ENCODE measurements at places on chromosomes 3 and 15.

DNA sequence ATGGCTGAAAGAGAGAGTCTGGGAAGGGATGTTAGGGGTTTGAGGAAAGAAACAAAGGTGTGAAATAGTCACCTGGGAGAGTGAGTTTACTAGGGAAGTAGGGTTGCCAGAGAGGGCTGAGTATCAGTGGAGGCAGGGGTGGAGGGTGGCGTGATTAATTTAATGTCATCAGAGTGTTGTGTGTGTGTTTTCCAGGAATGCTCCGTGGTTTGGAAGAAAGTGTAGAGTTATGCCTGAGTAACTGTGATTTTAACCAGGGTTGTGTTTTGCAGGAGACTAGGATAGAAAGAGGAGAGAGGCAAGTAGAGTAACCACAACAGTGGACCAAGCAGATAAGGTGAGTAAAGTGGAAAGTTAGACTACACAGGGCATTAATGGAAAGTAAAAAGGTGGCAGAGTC lies 27.2 kb downstream of the PLD1 start:
- no peak for DNase-seq

- DNase-seq, result no peak
These were observed 43.4 kb downstream of the SNAPC5 start for GRCh38 chr15:66454143-66454542.

DNA sequence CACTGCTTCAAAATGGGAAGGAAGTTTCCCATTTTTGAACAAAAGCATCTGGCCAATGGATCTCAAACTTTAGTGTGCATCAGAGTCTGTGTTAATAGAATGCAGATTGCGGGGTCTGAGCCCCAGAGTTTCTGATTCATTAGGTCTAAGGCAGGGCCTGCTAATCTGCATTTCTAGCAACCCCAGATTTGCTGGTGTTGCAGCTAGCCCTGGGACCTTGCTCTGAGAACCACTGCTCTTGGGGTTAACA lies 30.7 kb upstream of the USP3 start:
- no peak for DNase-seq

DNA sequence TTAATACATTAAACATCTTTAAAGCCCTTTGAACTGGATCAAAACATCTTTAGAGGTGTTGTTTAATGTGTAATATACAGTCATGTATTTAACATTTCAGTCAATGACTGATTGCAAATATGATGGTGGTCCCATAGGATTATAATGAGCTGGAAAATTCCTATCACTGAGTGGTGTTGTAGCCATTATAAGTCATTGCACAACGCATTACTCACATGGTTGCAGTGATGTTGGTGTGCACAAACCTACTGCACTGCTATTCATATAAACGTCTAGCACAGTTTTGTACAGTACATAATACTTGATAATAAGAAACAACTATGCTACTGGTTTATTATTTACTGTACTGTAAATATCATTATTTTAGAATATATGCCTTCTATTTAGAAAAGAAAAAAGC lies 75.6 kb downstream of the DTWD1 start:
- DNase-seq, result no peak

GRCh38 chr3:66442254-66443117 lies 58.3 kb downstream of the LRIG1 start:
- no peak for DNase-seq

GRCh38 chr3:191197761-191198306 lies 1.2 kb upstream of the OSTN start:
- DNase-seq, result no peak

GRCh38 chr15:61935493-61935892 lies 124.8 kb downstream of the VPS13C start:
- no peak for DNase-seq

- no peak for DNase-seq
These were observed 1093.6 kb upstream of the ALCAM start for GRCh38 chr3:104273046-104273649.

DNA sequence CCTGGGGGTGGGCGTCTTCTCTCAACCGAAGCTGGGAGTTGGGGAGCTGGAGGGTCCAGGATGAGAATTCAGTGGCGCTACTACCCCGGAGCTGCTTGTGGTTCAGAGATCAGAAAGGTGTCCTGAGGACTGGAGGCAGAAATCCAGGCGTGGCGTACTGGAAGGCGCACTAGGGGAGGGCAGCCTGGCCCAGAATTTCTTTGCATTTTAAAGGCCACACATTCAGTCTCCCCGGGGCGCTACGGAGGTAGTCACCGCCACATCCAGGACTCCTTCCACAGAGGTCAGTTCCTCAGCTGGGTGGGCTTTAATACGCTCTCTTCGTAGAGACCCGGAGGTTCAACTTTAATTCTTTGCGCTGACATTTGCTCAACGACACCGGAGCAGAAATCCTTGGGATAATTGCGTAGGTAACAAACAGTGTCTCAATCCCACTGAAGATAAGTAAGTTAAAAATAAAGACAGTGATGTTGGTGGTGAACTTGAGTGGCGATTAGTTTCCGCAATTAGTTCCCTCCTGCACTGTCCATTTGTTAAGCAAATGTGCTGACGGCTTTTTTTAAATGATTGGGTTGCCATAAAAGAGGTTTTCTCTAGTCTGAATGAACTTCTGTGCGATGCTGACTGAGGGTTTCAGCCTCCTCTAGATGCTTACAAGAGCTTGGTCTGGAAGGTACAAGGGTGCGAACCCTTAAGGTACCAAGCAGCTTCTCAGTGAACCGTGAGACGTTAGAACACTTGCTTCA lies 535 bp downstream of the MCTP2 start:
- no peak for DNase-seq

- DNase-seq, result no peak
These were observed 173.0 kb downstream of the LPP start for GRCh38 chr3:188326968-188327367.

- no peak for DNase-seq
These were observed 300.6 kb downstream of the MECOM start for GRCh38 chr3:169362868-169363267.

GRCh38 chr3:69658514-69659140 lies 80.6 kb upstream of the MITF start:
- DNase-seq, result no peak

GRCh38 chr15:73763931-73764330 lies 10.8 kb upstream of the INSYN1 start:
- no peak for DNase-seq

GRCh38 chr15:78129077-78129750 lies 2.0 kb downstream of the CIB2 start:
- DNase-seq, result no peak

- DNase-seq, result no peak
These were observed 51.2 kb downstream of the SETD5 start for GRCh38 chr3:9448643-9449042.

GRCh38 chr3:50674349-50675178 lies at the start of gene DOCK3:
Gene DOCK3, plus strand, starts transcription at chr3:50674927. Its CDS starts 337 bp downstream, at chr3:50675264.
- no peak for DNase-seq

GRCh38 chr3:98010194-98010882 lies 24.8 kb downstream of the GABRR3 start:
- DNase-seq, result no peak

- no peak for DNase-seq
These were observed 80.6 kb downstream of the MEIS2 start for GRCh38 chr15:37019479-37020433.

DNA sequence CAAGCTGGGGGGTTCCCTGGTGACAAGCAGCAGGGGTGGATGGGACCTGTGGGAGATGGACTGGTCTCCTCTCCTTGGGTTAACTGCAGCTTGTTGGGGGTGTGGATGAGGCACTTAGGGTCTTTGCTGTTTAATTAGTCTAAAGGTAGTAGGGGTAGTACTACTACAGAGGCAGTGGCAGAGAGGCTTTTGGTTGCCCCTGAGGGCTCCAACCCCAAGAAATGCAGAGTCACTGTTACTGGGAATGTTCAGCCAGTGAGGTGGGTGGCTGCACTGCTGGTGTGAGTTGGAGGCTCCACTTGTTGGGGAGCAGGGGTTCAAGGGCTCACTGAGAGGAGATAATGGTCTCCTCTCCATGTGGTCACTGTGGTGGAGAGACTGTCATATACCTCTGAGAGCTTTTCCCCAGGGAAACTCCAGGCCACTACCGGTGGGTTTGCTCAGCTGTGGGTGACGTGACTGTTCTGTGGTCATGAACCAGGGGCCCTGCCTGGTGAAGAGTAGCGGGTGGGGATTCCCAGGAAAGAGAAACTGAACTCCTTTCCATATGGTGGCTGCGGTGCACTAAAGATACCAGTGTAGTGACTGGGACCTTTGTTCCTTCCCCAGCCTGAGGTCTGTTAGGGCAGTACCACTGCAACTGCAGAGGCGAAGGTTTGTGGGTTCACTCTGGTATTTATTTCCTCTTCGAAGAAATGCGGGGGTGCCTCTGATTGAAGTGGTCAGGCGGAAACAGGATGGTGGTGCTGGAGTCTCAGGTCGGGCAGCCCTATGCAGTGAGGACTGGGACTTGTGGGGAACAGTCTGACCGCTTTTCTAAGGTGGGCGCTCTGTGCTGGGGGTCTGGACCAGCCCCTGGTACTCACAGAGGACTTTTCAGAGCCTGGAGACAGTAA lies 68.9 kb upstream of the TNFSF10 start:
- DNase-seq, result peak; percentile 51

GRCh38 chr15:51846463-51847230 lies 17.2 kb downstream of the TMOD3 start:
- no peak for DNase-seq

DNA sequence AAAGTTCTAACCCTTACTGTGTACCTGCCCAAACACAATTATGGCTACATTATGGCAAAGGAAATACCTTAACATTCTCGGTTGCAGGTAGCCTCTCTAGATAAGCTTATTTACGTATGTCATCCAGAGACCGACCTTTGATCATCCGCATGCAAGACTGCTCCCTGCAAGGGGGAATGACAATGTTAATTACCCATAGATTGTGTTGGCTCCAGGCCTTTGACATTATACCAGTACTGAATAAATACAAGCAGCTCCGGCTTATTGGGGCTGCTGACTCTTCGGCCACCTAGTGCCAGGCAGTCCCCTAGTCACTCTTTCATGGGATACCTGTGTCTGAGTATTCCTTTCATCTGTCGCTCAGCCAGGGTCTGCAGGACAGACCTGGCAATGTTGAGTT lies 223.5 kb downstream of the DTWD1 start:
- no peak for DNase-seq

GRCh38 chr3:70291097-70291482 lies 21.3 kb downstream of the MDFIC2 start:
- no peak for DNase-seq

GRCh38 chr3:4772171-4772804 lies 206.9 kb upstream of the BHLHE40 start:
- DNase-seq, result no peak

- no peak for DNase-seq
These were observed 120.7 kb downstream of the MBNL1 start for GRCh38 chr3:152389316-152389934.

- DNase-seq, result no peak
These were observed 67.9 kb upstream of the CHL1 start for GRCh38 chr3:128515-129172.

DNA sequence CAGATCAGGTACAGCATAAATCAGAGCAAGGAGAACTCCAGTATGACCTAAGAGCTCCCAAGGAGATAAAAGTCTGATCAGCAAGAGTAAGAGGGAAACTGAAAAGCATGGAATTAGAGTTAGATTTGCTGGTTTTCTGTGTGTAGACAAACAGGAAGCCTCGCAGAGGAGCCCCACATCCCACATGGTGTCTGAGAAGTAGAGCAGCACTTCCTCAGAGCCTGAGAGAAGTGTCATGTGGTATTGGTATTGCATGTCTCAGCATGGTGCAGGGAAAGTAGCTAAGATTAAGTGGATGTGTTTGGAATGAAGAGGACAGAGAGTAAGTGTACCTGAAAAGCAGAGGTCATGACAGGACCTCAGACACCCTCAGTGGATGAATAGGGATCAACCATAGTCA lies 175.4 kb upstream of the GBE1 start:
- no peak for DNase-seq

GRCh38 chr3:85576091-85576690 lies 617.4 kb downstream of the CADM2 start:
- DNase-seq, result no peak

DNA sequence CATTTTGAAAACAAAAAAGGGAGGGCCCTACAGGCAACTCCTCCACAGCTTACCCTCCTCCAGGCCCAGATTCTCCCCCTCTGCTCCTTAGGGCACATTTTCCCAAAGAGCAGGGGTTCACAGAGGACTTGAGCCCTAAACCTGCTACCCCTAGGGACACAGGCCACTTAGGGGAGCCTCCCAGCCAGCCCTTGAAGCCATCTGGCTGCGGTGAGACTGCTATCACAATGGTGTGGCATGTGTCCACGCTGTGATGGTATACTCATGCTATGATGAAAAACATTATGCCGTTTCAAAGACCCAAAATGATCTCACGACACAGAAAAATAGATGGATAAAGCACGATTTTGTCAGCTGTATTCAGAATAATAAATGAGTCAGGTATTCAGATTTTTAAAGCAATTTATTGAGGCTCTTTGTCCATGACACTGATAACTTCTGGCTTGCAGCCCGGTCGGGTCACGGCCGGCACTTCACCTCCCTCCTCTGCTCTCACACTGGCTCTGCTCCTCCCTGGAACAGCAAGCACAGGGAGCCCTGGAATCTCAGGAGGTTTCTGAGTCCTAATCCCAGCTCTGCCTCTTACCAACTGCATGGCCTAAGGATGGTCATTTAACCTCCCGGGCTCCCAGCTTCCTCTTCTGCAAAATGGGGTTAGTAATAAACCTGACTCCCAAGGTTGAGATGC lies 115.3 kb downstream of the MEGF11 start:
- no peak for DNase-seq

GRCh38 chr3:197260491-197261163 lies 37.8 kb downstream of the DLG1 start:
- DNase-seq, result no peak
